ENCODE measurements at places on chromosomes 16 and 17. TPM values are rescaled to one million over a fixed set of nuclear protein-coding genes. Genes with fewer than 3 reads are reported as not detected.

DNA sequence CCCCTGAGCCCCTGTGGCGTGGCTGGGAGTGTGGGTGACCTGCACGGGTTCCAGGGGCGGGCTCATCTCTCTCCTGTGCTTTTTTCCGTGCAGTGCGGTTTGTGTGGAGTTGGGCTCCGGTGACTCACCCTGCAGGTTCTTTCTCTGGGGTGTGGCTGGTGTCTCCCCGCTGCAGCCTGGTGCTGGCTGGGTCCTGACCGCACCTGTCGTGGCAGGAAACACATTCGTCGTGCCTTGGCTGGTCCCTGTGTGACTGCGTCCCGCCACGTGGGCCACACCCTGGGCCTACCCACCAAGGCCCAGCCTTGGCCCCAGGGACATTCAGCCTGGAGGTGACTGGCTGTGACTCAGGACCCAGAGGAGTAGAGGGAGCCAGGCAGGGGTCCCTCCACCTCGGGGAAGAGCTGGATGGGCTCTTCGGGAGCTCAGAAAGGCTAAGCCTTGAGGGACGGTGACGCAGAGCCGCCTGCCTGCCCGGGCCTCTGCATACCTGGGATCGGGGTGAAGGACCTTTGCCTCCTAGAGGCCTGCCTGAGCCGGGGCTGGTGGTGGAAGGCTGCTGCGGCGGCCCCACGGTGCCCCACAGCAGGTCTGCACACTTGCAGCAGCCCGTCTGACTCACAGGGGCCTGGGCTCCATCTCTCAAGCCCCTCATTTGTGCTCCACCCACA lies 7.8 kb downstream of the TRAF7 start:
- DNase-seq: no peak

- no peak for DNase-seq
Measured at GRCh38 chr17:29546085-29546484, 20.8 kb downstream of the ABHD15 start.

GRCh38 chr16:86060381-86061317 lies 161.7 kb downstream of the IRF8 start:
- DNase-seq: no peak

GRCh38 chr16:76614269-76614668 lies 337.1 kb downstream of the CNTNAP4 start:
- DNase-seq: no peak

DNA sequence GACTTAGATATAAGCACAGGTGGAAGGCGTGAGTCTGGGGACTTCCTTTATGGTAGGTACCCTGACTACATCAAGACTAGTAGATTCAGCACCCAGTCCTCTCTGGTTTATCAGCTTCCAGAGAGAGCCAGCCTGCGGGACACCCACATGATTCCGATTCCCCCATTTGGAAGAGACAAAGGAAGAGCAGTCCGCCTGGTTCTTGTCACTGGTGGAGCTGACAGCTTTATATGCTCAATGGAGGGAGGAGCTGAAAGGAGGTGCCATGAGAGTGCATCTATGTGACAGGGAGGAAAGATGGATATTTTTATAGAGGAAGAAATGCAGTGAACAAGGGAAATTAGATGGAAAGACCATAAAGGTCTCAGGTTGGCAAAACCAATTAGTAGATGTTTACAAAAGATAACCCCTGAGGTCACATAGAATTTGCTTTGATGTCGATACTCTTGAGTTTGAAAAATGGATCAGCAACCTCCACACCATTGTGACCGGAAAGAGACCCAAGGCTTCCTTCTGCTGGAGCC lies 437.7 kb downstream of the PMP22 start:
- DNase-seq: no peak

The CFAP97D1 gene
- total RNA-seq: 0.13 TPM

DNA sequence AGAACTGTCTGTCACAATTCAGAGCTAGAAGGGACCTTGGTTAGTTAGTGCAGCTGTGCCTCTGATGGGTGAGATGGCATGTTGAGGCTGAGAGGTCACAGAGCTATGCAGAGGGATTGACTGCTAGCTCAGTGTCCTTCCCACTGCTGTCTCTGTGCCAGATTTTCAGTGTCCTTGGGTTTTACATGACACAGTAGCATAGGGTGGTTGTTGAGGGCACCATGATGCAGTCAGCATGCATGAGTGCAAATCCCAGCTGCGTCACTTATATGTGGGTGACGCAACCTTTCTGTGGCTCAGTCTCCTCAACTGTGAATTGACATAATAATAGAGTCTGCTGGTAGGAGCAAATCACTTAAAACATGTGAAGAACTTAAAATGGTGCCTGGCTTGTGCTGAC lies 2.7 kb downstream of the MT1A start:
- DNase-seq: no peak

- DNase-seq: no peak
Measured at GRCh38 chr17:82114447-82114846, 16.4 kb upstream of the FASN start.

DNA sequence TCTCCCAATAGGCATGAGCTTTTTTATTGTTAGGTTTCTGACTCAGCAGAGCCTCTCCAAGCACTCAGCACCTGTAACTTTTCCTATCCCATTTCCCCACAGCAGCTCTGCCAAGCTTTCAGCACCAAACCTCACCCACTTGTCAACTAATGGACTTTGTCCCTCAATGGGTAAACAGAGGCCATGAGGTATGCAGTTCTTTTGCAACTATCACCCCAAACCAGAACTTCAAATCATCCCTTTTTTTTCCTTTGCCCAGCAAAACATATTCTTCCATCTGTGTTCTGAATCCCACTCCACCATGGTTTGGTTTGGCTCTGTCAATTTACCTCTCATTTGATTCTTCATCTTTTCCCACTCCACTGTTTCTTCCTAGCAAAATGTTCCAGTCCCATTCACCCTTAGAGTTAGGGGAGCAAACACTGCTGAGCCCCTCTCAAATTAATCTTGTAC lies 58.1 kb downstream of the TOX3 start:
- no peak for DNase-seq

DNA sequence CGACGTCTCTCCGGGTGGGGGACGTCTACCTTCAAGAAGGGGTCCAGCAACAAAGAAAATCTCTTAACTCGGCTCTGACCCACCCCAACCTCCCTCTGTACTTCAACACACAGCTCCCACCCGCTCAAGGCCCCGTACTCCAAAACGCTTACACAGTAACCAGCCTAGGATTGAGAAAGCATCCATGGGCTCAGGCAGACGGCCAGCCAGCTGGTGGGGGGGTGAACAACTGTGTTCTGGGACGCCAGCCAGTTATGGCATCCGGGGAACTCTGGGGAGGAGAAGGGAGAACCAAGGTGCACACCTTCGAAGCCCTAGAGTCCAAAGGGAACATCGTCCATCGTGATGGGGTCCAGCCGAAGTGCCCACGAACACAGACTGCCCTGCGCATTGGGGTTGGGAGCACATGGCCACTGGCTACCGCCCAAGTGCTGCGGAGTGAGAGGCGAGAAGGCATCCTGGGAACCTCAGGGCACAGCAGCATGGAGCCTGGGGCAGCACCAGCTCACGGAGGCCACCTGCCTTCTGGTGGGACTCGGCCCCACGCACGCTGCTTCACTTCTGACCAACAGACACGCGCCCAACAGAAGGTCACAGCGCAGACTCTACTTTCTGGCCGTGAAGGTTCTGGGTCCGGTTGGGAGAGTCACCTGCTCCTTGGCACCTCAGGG lies 14.3 kb downstream of the SLC16A3 start:
- DNase-seq: no peak

The PLK1 gene
- 147 TPM for total RNA-seq

DNA sequence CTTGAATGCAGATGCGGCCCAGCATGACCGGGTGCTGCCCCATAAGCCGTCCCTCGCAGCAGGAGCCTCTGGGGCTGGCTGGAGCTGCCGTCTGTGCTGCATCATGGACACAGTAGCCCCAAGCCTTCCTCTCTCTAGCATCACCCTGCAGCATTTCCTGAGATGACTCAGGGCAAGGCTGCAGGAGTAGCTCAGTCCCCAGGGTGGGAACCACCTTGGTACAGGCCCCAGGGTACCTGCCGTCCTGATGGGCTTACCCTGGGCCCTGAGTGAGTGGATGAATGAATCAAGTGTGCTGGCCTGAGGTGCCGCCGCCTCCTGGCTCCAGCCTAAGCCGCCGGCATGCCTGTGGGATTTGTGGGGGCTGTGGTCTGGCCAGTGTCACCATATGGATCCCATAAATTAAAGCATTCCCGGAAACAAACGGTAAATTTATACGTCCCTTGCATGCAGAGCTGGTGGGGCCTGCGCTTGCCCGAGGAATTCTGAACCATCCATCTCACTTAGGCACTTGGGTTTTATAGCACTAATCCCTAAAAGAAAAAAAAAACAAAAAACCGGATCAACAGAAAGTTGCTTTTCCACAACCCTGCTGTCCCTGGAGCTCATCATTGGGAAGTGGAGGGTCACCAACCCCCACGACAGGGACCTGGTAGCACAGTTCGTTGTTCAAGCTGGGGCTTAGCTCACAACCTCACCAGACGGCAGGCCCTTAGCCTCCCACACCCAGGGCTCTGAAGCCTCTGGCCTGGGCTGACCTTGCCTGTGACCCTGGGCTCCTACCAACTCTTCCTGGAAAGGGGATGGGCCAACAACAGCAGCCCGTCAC lies 242.6 kb upstream of the CIBAR2 start:
- no peak for DNase-seq

All from WTC11 (cell line).